ENCODE measurements at places on chromosomes 3 and 15. TPM values are rescaled to one million over a fixed set of nuclear protein-coding genes. Genes with fewer than 3 reads are reported as not detected.

DNA sequence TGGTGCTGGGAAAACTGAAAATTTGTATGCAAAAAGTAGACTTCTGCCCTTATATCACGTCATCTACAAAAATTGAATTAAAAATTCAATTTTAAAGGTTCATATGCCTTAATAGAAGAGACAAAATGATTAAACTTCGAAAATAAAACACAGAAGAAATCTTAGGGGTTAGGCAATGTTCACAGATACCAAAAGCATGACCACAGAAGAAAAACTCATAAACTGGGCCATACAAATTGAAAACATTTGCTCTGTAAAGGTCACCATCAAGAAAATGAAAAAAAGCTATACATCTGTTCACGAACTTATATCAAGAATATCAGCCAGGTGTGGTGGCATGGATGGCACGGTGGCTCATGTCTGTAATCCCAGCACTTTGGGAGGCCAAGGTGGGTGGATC is 245.1 kb downstream of the PCCB start:
- DNase-seq, result no peak

DNA sequence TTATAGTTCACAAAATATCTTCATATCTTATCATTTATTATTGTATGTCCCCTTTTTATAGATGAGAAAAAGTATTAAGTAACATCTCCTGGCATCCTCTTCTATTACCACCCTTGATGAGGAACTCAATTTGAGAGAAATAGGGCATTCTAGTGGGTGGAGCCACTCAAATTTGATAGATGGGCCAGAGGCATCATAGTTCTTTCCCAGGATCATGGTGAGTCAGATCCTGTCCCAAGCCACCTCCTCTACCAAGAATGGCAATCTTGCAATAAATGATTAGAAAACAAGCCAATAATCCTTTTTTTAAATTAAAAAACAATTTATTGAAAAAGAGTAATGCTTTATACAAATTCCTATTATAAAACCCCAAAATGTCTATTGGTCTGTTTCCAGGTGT is 16.8 kb downstream of the CLDN1 start:
- DNase-seq, result no peak

COL7A1 gene
- total RNA-seq, result 4.5 TPM

- DNase-seq, result no peak
Measured at GRCh38 chr3:190716961-190717360, 145.5 kb downstream of the GMNC start.

DNA sequence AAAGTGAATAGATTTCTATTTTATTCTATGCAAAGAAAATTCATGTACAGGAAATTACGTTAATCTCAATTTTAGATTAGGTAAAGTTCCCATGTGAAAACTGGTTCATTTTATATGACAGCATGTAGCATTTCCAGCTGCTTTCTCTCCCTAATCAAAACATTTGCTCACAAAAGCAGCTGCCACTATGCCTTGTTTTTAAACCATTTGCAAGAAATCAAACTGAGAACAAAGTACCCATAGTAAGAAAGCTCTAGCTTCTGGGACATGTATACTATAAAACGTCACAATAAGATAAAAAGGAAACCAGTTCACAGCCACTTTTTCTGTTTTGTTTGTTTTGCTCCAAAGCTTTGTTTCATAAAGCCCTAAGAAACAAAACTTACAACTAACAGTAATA is 5.0 kb upstream of the CRYBG3 start:
- DNase-seq, result no peak

CACNA1D gene
- total RNA-seq, result 20.6 TPM

P2RY13 gene
- total RNA-seq, result 1.5 TPM

DNA sequence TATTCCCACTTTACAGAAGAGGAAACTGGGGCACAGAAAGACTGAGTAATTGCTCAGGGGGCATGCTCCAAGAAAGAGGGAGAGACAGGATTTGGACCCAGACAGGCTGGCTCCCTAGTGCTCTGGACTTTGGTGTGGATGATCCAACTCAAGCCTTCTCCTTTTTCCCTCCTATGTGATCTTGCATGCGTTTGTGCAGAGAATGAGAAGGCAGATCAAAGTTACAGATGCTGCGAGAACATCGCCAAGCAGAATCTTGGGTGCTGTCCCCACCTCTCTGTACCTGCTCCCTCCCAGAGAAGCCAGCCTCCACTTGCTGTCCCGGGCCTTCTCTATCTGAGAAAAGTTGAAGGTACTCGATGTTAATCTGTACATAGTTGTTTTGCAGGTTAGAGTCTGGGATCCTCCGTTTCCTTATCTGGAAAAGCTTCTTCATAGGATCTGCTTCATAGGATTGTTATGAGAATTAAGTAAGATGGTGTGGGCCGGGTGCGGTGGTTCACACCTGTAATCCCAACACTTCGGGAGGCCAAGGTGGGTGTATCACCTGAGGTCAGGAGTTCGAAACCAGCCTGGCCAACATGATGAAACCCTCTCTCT is 10.2 kb downstream of the GNB5 start:
- no peak for DNase-seq

FRMD5 gene
- 2.0 TPM for total RNA-seq

SLC38A3 gene
- not detected for total RNA-seq

GRCh38 chr3:10334459-10334858 is 13.5 kb upstream of the SEC13 start:
- DNase-seq, result no peak

- DNase-seq, result no peak
Measured at GRCh38 chr15:93082861-93083260, 6.2 kb downstream of the RGMA start.

- DNase-seq, result no peak
Measured at GRCh38 chr3:61996366-61996765, 377.0 kb downstream of the FEZF2 start.

All from left colon (tissue), 2 donors.